ENCODE measurements at places on chromosomes 16 and 17. TPM values are rescaled to one million over a fixed set of nuclear protein-coding genes. Genes with fewer than 3 reads are reported as not detected.

Gene NIP7
- 25.1 TPM for polyA plus RNA-seq

GRCh38 chr16:87201052-87201451, 116.1 kb downstream of the C16orf95 start:
- DNase-seq, result peak; percentile 94

DNA sequence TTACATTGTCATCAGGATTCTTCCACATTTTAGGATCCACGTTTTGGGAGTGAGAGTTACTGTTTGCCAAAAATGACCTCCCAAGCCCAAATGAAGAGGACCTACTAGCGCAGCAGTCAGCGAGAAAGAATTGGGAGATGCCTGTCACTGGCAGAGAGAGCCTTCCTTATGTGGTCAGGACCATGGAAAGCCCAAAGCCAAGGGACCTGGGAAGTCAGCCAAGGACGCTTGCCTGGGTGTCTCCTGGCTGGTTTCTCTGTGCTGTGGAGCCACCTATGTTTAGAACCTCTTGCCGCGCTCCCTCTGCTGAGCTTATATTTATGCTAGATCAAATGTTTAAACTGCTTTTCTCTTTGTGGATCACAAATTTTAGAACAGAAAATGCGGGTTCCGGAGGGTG, 24.9 kb upstream of the RHBDL3 start:
- peak; percentile 17 for DNase-seq

DNA sequence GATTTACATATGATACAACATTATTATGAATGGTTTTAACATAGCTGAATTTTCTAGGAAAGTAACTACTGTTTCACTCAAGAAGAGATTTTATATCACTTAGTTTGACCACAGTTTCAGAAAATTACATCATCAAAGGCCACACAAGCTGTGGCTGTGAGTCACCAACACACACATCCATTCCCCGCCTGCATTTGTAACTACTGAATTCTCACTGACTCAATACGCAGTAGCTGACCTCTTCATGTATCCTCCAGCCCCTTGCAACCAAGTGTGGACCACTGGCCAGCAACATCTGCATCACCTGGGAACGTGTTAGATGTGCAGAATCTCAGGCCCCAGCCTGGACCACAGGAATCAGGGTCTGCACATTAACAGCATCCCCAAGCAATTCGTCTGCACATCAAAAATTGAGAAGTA, 197.6 kb downstream of the XYLT1 start:
- DNase-seq, result no peak

Gene TMC8
- polyA plus RNA-seq, result 2.6 TPM

- no peak for DNase-seq
Measured at GRCh38 chr17:62706598-62707424, 79.3 kb downstream of the MRC2 start.

DNA sequence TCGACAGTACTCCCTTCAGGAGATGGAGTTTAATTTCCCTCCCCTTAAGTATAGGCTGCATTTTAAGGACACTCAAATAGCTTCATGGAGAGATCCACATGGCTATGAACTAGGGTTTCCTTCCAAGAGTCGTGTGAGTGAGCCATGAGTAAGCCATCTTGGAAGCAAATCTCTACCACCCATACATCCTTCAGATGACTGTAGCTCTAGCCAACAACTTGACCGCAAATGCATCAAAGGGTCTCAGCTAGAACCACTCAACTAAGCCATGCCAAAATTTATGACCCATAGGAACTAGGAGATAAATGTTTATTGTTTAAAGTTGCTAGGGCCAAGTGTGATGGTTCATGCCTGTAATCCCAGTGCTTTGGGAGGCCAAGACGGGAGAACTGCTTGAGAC, 43.4 kb downstream of the METTL16 start:
- no peak for DNase-seq

Gene GCGR
- 0.18 TPM for polyA plus RNA-seq

Measured in muscle of leg (tissue), 16 donors.